Dermis microvascular lymphatic vessel endothelial cell (primary cell): ENCODE measurements at places on chromosomes 1 and 21.
A peak's percentile ranks its signal among the peaks of the same experiment; 100 is the strongest.

DNA sequence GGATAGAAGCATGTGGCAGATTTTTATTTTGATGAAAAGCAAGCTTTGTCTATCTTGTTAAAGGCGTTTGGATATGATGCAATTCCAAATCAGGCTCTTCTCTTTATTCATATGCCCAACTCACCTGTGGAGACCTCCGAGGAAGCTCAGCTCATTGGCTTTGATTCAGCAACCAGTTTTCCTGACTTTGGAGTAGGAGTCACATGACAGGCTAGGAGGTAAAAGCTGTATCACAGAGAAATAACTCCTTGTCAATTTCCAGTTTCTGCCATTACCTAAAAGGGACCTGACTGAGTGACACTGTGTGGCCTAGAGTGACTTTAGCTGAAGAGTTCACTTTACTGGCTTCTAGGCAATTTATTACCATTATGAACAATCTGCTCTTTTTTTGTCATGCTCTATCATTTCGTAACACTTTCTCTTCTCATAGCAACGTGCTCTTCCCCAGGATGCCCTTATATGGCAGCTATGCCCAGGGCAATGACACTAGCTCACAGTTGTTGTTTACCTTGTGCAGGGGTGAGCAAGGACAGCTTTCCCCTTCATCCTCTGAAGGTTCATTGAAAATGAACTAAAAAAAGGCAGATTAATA lies 107.2 kb downstream of the KCNK1 start:
- DNase-seq = no peak

DNA sequence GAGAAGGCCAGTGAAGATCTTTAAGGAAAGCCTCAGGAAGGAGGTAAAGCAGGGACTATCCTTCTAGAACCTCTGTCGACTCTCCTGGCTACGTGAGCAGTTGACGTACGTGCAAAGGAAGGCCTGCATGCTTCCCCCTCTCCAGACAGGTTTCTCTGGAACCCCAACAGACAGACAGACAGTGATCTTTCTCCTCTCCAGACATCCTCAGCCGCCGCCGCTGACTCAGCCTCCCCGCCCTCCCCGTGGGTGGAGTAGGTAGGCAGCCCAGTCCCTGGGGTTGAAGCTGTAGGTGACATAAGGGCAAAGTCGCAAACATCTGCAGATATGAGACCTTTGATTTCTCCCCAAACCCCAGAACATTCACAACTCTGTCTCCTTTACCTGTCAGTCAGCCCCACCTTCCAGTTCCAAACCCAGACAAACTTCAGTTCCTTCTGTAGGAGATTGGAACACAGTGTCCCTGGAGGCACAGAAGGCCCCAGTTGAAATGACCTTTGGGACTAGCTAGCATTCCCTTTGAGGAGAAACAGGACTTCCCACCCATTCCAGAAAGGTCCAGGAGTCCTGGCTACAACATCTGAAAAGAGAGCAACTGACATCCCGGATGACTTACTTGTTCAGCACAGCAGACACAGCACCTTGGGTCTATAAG lies 146.0 kb upstream of the JUN start:
- DNase-seq = no peak

- peak; percentile 24 for DNase-seq
These were observed 812 bp downstream of the NBPF1 start for GRCh38 chr1:16612332-16613172.

DNA sequence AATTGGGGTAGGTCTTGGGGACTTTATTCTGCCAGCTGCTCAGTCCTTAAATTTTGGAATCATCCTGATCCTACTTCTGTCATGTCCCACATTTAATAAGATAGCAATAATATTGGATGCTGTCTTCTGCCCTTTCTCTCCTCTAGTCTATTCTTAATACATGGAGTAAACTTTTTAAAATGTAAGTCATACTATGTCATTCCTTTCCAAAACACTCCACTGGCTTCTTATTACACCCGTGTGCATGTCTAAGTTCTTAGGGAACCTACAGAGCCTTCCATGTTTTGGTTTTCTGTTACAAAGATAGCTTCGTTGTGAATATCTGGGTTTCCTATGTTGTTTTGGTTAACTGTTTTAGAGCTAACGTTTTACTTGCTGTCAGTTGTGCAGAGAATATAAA lies 35.1 kb downstream of the USP25 start:
- no peak for DNase-seq

GRCh38 chr1:47963568-47964358 lies 33.4 kb downstream of the TRABD2B start:
- no peak for DNase-seq

DNA sequence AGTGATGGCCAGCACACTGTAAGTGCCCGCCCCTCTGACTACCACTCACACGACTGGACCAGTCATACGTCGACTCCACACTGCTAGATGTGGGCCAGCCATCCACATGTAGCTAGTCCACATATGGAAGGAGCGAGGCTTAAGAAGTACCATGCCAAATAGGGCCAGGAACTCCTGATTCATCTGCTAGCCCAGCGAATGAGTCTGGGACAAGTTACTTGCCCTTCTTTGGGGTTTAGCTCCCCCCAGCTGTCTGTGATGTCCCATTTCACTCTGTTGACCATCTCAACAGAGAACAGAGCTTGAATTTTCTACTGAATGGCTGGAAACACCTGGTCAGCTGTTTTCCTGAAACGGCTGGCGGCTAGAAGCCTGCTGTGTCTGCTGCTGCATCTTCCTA lies 5.8 kb downstream of the CSRP1 start:
- DNase-seq = peak; percentile 48

GRCh38 chr1:198117267-198117666 lies 39.5 kb upstream of the NEK7 start:
- no peak for DNase-seq

GRCh38 chr1:110787328-110788071 lies 85.4 kb upstream of the CD53 start:
- DNase-seq = no peak

GRCh38 chr1:101162736-101163735 lies 73.8 kb upstream of the S1PR1 start:
- peak; percentile 98 for DNase-seq

- peak; percentile 22 for DNase-seq
These were observed 21.8 kb downstream of the MMEL1 start for GRCh38 chr1:2611031-2611501.

- DNase-seq = no peak
These were observed at the start of gene AGRN for GRCh38 chr1:1020000-1020404. Gene AGRN (plus strand): TSS chr1:1020120. CDS start chr1:1020173, 53 bp downstream.

- DNase-seq = no peak
These were observed 5.8 kb downstream of the MAPKAPK2 start for GRCh38 chr1:206690516-206690915.

- DNase-seq = no peak
These were observed 765 bp upstream of the VPS45 start for GRCh38 chr1:150066838-150067183.

GRCh38 chr1:82979593-82980236 lies 1019.2 kb downstream of the TTLL7 start:
- DNase-seq = no peak

DNA sequence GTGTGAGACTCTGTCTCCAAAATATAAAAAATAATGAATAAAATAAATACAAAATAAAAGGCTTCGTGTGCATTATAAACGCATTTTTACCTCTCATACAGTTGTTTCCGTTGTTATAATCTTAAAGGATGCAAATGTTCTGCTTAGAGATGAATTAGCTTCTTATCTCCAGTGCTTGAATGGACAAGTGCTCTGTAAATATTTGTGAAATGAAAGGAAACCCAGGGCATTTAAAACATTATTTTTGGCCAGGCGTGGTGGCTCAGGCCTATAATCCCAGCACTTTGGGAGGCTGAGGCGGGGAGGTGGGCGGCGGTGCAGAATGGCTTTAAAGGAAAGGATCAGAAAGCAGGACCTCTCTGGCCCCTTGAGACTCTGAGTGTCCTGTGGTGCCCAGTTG lies 94.5 kb downstream of the HUNK start:
- no peak for DNase-seq

DNA sequence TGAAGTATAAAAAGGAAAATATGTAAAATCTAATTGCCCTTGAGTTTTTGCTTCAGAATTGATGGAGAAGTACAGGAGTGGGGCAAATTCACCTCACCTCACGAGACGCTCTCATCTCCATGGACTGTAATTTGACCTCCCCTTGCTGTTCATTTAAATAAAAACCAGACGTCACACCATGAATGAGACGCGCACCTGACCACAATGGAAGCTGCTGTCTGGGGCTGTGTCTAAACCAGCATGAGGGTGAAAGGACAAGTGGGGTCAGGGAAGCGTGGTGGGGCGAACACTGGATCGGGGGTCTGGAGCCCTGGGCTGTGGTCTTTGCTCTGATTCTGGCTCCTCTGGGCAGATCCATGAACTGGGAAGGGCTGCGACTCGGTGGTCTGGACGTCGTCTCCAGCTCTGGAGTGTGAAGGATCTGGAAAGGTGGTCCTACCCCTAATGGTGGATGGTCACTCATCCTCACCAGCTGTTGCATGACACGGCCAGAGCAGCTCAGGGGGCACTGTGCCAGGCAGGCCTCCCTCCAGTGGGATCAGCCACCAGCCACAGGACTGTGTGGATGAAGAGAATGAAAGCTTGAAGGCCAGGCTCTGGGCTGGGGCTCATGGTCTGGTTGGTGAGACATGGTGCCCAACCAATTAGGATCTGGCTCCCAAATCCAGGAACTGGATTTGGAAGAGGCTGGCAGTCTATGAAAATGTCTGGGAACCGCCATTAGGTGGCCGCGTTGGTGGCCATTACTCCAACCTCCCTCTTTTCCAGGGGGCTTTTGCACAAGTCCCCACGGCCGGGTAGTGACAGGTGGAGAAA lies 728.6 kb downstream of the PTPRU start:
- no peak for DNase-seq

DNA sequence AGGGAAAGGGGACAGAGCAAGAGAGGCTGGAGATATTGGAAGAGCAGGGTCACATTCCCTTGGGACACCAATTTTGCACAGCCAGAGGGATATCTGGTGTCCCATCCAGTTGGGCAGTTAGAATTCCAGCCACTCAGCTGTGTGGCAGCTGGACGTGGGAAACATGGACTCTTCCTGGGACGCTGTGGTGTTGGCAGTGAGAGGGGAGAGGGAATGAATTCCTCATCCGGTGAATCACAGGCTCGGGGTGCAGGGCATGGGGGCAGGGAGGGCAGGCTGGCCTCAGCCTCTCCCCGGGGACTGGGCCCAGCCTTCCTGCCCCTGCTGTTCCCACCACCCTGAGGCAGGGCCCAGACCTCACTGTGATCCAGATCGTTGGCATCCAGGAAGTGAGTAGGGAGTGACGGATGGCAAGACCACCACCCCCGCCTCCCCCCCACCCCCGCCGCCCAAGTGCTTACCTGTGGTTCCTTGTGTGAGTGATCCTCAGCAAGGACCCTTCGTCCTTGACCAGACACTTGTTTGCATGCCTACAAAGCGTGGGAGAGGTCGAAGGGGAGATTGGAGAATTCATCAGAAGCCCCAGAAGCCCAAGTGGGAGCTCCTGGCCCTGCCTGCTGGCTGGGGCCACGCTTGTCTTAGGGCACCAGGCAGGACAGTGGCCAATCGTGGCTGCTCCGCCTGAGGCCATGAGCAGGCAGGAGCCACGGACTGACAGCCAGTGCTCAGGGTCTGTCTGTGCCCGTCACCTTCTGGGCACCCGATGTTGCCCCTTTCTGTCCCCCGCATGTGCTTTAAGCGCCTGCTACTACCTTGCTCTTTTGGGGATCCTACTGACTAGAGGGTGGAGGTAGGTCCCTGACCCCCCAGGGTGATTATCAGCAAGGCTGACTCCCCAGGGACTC lies 8.7 kb downstream of the WNT3A start:
- no peak for DNase-seq

- no peak for DNase-seq
These were observed 53.7 kb downstream of the ZNF697 start for GRCh38 chr1:119594376-119594775.

DNA sequence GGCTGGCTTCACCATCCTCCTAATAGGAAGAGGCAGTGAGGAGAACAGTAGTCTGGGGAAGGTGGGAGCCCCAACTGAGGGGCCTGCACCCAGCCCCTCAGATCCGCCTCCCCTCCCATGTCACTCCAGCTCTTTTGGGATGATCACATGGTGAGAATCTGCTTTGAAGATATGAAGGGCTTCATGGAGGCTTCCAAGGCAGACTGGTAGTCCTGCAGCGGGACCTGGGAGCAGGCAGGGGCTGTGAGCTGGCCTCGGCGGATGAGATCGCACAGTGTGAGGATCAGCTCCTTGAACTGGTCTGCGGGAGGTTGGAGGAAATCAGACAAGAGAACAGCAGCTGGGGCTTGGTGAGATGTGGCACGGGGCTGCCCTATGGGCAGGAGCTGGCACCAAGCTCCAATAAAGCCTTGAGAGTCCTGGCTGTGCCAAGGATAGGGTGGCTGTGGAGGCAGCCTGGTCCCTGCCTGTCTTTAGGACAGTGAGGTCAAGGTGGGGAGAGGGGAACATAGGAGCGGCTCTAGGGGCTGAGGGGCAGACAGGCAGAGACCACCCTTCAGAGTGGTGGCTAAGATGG lies 12.3 kb upstream of the SRSF4 start:
- no peak for DNase-seq

- DNase-seq = no peak
These were observed 19.8 kb downstream of the CTNNBIP1 start for GRCh38 chr1:9890224-9890731.

DNA sequence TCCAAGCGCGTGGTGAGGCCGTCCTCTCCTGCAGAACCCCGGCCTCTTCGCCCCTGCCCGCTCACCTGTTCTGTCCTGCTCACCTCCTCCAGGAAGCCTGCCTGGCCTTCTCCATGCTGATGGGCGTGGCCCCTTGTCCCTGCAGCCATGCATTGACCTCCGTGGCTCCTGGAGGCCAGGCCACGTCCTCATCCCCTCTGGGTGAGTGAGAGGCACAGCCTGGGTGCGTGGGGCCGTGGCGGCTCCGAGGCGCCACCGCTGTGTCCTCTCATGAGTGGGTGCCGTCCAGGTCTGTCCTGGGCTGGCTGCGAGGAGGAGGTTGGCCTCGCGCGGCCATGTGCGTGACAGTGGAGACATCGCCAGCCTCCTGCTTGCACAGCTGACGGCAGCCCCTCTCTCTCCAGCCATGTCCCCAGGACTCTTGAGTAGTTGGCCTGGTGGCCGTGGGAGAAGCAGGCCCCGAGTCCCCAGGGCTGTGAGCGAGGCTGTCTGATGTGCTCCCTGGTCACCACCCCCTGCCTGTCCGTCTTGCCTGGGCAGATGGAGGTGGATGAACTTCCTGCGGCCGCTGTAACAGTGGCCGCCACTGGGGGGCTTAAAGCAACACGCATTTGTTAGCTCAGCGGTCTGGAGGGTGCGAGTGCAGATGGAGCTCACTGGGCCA lies 58.1 kb downstream of the PRKCZ start:
- peak; percentile 19 for DNase-seq

GRCh38 chr1:192862271-192862670 lies 53.4 kb downstream of the RGS2 start:
- no peak for DNase-seq

DNA sequence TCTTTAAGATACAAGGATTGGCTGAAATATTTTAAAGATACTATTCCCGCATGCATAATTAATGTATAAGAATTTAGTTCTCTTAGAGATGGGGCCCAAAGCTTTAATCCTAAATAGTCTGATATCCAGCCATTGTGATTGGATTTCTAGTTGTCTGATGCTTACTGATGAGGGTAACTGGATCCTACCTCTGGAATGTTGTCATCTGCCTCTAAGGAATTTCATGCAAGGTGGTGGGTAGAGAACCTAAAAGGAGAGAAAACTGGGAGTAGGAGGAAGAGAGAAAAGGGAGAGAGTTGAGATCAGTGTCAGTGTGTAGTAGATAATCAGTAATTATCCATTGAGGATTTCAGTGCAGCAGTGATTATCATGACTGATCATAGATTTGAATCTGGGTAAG lies 295.5 kb downstream of the KCNT2 start:
- no peak for DNase-seq

- no peak for DNase-seq
These were observed 465.2 kb downstream of the NCAM2 start for GRCh38 chr21:21463456-21463855.

- peak; percentile 98 for DNase-seq
These were observed 8.7 kb downstream of the CAPZB start for GRCh38 chr1:19476450-19477190.
